Naive thymus-derived CD4-positive, alpha-beta T cell (primary cell): ENCODE measurements at places on chromosomes 5 and 9. TPM values are rescaled to one million over a fixed set of nuclear protein-coding genes. Genes with fewer than 3 reads are reported as not detected.

DNA sequence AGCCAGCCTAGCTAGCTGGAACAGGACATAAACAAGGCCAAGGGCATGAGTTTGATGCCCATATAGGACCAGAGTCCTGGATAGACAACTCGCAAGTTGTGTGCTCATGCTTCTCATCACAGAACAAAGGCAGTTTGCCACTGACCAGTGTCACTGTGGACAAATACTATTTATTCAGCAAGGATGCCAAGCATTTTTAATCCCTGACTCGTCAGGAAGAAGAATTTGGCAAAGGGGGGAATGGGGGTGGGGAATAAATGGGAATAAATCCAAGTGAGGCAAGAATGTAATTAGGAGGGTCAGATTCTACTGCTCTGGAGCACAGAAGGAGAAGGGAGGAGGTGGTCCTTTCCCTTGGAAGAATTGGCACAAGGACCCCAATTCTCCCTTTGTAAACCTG lies 46.8 kb upstream of the ANKRD55 start:
- H3K36me3 ChIP-seq, result no peaks in the 10 kb centered on the region
- DNase-seq, result no peak
- H3K27ac ChIP-seq, result no peak overlapping the region

The ANKRD20A1 gene
- 0.34 TPM for total RNA-seq

- peaks cover 16% of the 10 kb centered on the region for H3K4me1 ChIP-seq
- H3K36me3 ChIP-seq, result no peaks in the 10 kb centered on the region
- no peak overlapping the region for H3K27ac ChIP-seq
- H3K27me3 ChIP-seq, result no peaks in the 10 kb centered on the region
These were observed 147.1 kb downstream of the C5orf15 start for GRCh38 chr5:133821311-133821741.

GRCh38 chr9:76099516-76099915 lies 209.0 kb downstream of the PCSK5 start:
- H3K36me3 ChIP-seq, result peaks cover 3% of the 10 kb centered on the region
- H3K27ac ChIP-seq, result no peak overlapping the region

The PLAC8L1 gene
- 1.5 TPM for total RNA-seq

DNA sequence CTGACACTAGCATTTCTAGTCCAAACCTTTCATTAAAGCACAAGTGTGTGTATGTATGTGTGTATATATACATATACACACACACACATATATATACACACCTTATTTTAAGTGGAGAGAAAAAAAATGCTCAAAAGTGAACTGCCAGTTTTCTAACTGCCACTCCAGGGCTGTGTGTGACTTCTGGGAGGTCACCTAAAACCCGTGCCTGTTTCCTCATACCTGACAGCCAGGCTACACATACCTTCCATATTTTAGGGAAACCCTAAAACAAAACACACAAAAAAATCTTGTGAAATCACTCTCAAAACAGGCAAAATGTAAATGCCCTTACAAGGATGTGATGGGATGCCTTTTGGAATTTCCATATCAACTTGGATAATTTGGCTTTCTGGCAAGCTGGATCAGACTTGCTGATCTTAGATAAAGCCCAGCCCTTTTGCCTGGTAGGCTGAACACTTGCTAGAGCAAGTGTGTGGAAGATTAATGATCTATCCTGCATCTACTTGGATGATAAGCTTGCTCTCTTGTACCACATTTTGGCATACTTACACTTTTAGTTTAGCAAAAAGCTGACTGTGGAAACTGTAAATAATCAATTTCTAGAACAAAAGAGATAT lies 127.8 kb downstream of the GNAQ start:
- H3K4me3 ChIP-seq, result no peak overlapping the region
- DNase-seq, result no peak
- peaks cover 8% of the 10 kb centered on the region for H3K4me1 ChIP-seq
- H3K27me3 ChIP-seq, result no peaks in the 10 kb centered on the region
- no peaks in the 10 kb centered on the region for H3K36me3 ChIP-seq

The TRIP13 gene
- 20.6 and 23.5 TPM in 2 replicates for total RNA-seq

GRCh38 chr5:59496524-59497134 lies 396.9 kb downstream of the PDE4D start:
- H3K4me1 ChIP-seq, result no peaks in the 10 kb centered on the region
- no peaks in the 10 kb centered on the region for H3K36me3 ChIP-seq
- DNase-seq, result no peak
- no peaks in the 10 kb centered on the region for H3K27me3 ChIP-seq
- no peak overlapping the region for H3K4me3 ChIP-seq

The ADCY2 gene
- not detected for total RNA-seq

GRCh38 chr9:74765481-74765971 lies 122.2 kb downstream of the TRPM6 start:
- no peak for DNase-seq
- H3K36me3 ChIP-seq, result no peaks in the 10 kb centered on the region
- H3K27me3 ChIP-seq, result no peaks in the 10 kb centered on the region
- no peaks in the 10 kb centered on the region for H3K4me1 ChIP-seq
- H3K4me3 ChIP-seq, result no peak overlapping the region

GRCh38 chr5:175746851-175747250 lies 89.0 kb downstream of the HRH2 start:
- no peaks in the 10 kb centered on the region for H3K27me3 ChIP-seq
- no peaks in the 10 kb centered on the region for H3K4me1 ChIP-seq
- H3K36me3 ChIP-seq, result no peaks in the 10 kb centered on the region
- H3K27ac ChIP-seq, result no peak overlapping the region
- H3K4me3 ChIP-seq, result no peak overlapping the region

DNA sequence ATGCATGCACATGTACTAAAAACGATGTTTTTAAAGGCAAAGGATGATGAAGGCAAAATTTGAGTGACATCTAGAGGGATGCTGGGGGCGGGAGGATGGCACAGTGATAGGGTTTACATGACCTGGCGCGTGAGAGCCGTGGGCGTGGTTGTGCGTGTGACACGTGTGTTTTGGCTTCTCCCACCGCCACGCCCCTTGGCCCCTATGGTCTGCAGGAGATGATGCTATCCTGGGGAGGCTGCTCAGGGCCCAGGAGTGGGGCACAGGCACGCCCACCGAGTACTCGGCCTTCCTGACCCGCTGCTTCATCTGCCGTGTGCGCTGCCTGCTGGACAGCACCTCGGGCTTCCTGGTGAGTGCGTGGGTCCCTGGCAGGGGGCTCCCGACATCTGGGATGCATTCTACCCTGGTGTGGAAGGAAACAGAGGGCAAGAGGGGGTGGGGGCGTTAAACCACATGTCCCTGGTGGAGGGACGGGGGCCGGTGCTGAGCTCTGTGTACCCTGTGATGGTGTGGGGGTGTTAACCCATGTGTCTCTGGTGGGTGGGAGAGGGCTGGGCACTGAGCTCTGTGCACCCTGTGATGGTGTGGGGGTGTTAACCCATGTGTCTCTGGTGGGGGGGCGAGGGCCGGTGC lies 19.2 kb upstream of the EXOC3 start:
- H3K27ac ChIP-seq, result no peak overlapping the region
- no peaks in the 10 kb centered on the region for H3K4me1 ChIP-seq
- no peaks in the 10 kb centered on the region for H3K36me3 ChIP-seq
- no peak overlapping the region for H3K4me3 ChIP-seq

DNA sequence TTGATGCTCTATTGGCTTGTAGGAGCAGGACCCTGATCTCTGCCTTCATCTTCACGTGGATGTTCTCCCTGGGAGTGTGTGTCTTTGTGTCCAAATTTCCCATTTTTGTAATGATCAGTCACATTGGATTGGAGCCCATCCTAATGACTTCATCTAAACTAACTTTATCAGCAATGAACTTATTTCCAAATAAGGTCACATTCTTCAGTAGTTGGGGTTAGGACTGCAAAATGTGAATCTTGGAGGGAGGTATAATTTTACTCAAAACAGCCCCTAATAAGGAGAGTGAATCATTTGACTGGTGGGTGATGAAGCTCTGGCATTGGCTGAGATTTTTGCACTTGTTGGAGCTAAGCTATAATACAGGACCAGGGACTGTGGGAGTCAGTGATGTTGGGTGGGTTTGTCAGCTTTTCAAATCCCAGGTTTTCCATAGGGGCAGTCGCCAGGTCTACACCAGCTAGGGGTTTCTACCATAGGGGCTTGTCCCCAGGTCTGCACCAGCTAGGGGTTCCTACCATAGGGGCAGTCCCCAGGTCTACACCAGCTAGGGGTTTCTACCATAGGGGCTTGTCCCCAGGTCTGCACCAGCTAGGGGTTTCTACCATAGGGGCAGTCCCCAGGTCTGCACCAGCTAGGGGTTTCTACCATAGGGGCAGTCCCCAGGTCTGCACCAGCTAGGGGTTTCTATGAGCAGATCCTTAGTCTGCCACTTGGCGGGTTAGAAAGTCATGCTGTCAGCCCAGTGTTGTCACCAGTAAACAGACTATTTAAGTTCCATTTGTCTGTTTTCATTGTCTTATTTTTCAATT lies 382.6 kb upstream of the DAP start:
- no peaks in the 10 kb centered on the region for H3K36me3 ChIP-seq
- no peak overlapping the region for H3K27ac ChIP-seq
- no peak overlapping the region for H3K4me3 ChIP-seq
- no peaks in the 10 kb centered on the region for H3K27me3 ChIP-seq
- no peaks in the 10 kb centered on the region for H3K4me1 ChIP-seq

GRCh38 chr9:69542942-69543704 lies 129.0 kb downstream of the APBA1 start:
- H3K27me3 ChIP-seq, result no peaks in the 10 kb centered on the region
- H3K4me1 ChIP-seq, result no peaks in the 10 kb centered on the region
- H3K4me3 ChIP-seq, result no peak overlapping the region

DNA sequence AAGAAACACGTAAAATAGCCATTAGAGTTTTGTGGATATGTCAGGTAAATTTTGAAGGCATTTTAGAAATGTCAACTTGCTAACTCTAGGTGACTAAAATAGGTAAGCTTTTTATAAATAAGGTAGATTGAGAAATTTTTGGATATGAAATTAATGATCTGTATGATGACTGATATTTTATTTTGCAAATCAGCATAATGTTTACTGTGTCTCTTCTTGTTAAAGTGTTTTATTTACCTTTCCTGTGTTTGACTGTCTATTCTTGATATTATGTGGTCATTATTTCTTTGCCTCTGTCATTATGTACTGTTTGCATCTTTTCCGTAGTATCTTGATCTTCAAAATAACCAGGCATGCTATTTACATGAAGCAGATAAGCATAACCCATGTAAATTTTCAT lies 58.4 kb downstream of the ZCCHC7 start:
- no peaks in the 10 kb centered on the region for H3K36me3 ChIP-seq
- no peak for DNase-seq
- no peak overlapping the region for H3K4me3 ChIP-seq
- H3K27me3 ChIP-seq, result no peaks in the 10 kb centered on the region
- H3K4me1 ChIP-seq, result no peaks in the 10 kb centered on the region

GRCh38 chr9:89743216-89743572 lies 138.4 kb downstream of the GADD45G start:
- H3K27me3 ChIP-seq, result no peaks in the 10 kb centered on the region
- peak overlapping the region; percentile 37 for H3K27ac ChIP-seq
- H3K36me3 ChIP-seq, result no peaks in the 10 kb centered on the region
- peak overlapping the region; percentile 35 for H3K4me3 ChIP-seq
- H3K4me1 ChIP-seq, result peaks cover 18% of the 10 kb centered on the region

GRCh38 chr9:130088051-130088450 lies 34.3 kb downstream of the GPR107 start:
- no peak overlapping the region for H3K4me3 ChIP-seq
- no peak for DNase-seq
- no peaks in the 10 kb centered on the region for H3K4me1 ChIP-seq

- no peak overlapping the region for H3K27ac ChIP-seq
- no peaks in the 10 kb centered on the region for H3K4me1 ChIP-seq
- no peak overlapping the region for H3K4me3 ChIP-seq
These were observed 303.7 kb upstream of the PAPPA start for GRCh38 chr9:115849679-115850412.

The ALDH1A1 gene
- total RNA-seq, result not detected in 2 replicates

DNA sequence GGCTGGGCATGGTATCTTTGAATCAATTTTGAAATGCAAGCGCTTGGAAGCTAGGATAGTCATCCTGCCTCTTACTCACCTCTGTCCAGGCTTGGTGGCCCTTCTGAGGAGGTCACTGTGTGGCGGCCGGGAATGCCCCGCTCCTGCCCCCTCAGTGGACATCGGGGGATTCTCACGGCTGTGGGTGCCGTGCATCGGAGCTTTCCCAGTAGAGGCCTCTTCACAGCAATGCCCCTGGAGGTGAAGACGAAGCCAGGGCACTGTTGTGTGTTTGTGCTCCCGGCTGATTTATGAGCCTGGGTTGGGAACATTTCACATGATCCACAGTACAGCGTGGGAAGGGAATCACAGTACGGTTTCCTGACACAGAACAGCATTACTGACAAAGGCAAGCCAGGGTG lies 147.5 kb downstream of the NXNL2 start:
- no peaks in the 10 kb centered on the region for H3K27me3 ChIP-seq
- H3K4me3 ChIP-seq, result no peak overlapping the region
- H3K36me3 ChIP-seq, result no peaks in the 10 kb centered on the region
- no peaks in the 10 kb centered on the region for H3K4me1 ChIP-seq

The PCA3 gene
- not detected for total RNA-seq

The OLFM1 gene
- 1.1 and 1.3 TPM in 2 replicates for total RNA-seq

GRCh38 chr9:137281345-137282116 lies 4.0 kb downstream of the TOR4A start:
- H3K36me3 ChIP-seq, result no peaks in the 10 kb centered on the region
- DNase-seq, result no peak
- H3K27ac ChIP-seq, result no peak overlapping the region
- no peaks in the 10 kb centered on the region for H3K4me1 ChIP-seq
- H3K27me3 ChIP-seq, result no peaks in the 10 kb centered on the region
- no peak overlapping the region for H3K4me3 ChIP-seq

GRCh38 chr9:137955586-137955985 lies 78.0 kb downstream of the CACNA1B start:
- no peak overlapping the region for H3K4me3 ChIP-seq
- H3K36me3 ChIP-seq, result no peaks in the 10 kb centered on the region
- DNase-seq, result no peak
- H3K27ac ChIP-seq, result no peak overlapping the region
- H3K27me3 ChIP-seq, result no peaks in the 10 kb centered on the region
- H3K4me1 ChIP-seq, result no peaks in the 10 kb centered on the region

DNA sequence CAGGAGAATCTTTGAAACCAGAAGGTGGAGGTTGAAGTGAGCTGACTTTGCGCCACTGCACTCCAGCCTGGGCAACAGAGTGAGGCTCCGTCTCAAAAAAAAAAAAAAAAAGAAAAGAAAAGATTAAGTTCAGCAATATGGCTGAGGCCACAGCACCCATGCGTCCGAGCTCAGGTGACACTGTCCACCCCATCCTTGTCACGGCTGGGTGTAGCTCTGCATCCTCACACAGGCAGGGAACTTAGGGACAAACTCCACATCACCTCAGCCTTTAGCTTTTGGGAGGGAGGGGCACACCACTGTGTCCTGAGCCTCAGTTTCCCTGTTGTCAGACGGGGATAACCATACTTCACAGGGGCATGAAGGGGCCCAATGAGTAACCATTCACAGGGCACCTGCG lies 15.5 kb downstream of the FGD3 start:
- H3K4me3 ChIP-seq, result no peak overlapping the region
- no peaks in the 10 kb centered on the region for H3K27me3 ChIP-seq
- H3K4me1 ChIP-seq, result peaks cover 55% of the 10 kb centered on the region
- H3K36me3 ChIP-seq, result no peaks in the 10 kb centered on the region

The IL17B gene
- not detected for total RNA-seq

DNA sequence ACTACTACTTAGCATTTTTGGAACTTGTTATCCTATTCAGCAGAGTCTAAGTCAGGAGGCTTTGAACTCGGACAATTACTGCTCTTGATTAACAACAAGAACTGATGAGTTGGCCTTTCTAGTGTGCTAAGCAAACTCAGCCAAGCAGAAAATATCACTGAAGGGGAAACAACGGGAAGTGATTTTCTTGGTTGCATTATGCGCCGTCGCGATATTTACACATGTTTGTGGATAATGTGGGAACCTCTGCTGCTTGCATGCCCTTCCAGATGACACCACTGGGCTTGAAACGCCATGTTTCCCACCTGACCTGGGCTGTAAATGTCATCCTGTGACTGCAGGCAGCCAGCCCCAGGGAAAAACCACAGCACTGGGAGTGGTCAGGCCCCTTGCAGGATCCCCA lies 205.5 kb downstream of the PAX5 start:
- no peak overlapping the region for H3K27ac ChIP-seq
- H3K4me3 ChIP-seq, result no peak overlapping the region
- no peak for DNase-seq
- H3K27me3 ChIP-seq, result no peaks in the 10 kb centered on the region
- no peaks in the 10 kb centered on the region for H3K4me1 ChIP-seq
